ENCODE measurements at places on chromosomes 4 and X.

GRCh38 chr4:160485071-160485687 lies 1382.3 kb downstream of the RAPGEF2 start:
- DNase-seq: no peak

GRCh38 chr4:16337936-16338335 lies 111.7 kb upstream of the TAPT1 start:
- no peak for DNase-seq

DNA sequence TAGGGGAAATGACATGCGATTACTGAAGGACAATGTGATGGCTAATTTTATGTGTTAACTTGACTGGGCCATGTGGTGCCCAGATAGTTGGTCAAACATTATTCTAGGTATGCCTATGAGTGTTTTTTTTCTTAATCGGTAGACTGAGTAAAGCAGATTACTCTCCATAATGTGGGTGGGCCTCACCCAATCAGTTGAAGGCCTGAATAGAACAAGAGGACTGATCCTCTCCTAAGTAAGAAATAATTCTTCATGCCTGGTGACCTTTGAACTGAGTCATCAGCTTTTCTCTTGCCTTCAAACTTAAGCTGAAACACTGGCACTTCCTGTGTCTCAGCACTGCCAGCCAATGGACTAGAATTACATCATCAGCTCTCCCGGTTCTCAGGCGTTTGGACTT lies 164.0 kb upstream of the FGF13 start:
- no peak for DNase-seq

GRCh38 chrX:112819008-112819640 lies 21.5 kb downstream of the AMOT start:
- DNase-seq: no peak

DNA sequence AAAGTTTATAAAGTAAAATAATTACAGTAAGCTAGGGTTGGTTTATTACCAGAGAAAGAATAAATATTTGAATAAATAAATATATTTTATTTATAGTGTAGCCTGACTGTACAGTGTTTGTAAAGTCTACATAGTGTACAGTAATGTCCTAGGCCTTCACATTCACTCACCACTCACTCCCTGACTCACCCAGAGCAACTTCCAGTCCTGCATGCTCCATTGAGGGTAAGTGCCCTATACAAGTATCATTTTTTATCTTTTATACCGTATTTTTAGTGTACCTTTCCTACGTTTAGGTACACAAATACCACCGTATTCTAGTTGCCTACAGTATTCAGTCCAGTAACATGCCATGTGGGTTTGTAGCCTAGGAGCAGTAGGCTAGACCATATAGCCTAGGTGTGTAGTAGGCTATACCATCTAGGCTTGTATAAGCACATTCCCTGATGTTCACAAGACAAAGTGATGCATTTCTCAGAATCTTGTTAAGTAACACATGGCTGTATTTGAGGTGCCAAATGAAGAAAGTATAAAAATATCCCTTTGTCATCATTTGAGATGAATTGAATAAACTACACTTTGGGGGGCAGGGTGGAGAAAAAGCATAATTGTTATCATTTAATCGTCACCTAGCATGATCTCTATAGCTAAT lies 14.7 kb upstream of the KLHL8 start:
- DNase-seq: no peak

DNA sequence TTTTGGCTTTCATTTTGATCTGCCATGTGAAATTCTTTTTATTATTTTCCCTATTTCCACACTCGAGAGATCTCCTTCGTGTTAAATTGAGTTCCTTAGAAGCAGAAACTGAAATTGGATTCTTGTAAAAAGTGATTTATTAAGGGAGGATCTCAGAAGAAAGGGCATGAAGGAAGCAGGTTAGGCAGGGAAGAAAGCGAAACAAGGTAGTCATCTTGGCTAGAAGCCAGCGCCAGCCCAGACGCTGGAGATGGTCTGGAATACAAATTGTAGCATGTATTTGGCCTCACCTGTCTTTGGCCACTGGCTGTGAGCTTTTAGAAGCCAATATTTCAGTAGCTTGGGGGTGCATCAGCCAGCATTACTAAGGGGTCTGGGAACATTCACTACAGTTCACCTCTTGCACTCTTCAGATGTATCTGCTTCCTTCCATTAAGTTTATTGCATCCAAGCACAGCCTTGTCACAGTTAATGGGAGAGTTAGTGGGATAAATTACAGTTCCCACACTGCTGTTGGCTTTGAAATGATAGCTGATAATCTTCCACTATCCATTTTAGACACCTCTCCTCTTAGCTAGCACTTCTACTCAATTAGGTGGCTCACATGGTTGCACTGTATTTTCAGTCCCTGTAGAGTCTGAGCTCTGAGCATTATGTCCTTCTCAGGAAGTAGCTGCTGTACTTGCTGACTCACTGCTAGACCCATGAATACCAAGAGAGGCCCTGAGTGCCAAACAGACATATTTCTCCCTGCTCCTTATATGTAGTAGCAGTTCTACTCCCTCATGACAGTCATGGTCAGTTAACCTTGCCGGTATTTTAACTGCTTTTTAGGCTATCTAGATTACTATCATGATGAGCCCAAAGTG lies 14.6 kb downstream of the GRXCR1 start:
- DNase-seq: no peak

- no peak for DNase-seq
Measured at GRCh38 chrX:38154818-38155217, 65.9 kb downstream of the SRPX start.

DNA sequence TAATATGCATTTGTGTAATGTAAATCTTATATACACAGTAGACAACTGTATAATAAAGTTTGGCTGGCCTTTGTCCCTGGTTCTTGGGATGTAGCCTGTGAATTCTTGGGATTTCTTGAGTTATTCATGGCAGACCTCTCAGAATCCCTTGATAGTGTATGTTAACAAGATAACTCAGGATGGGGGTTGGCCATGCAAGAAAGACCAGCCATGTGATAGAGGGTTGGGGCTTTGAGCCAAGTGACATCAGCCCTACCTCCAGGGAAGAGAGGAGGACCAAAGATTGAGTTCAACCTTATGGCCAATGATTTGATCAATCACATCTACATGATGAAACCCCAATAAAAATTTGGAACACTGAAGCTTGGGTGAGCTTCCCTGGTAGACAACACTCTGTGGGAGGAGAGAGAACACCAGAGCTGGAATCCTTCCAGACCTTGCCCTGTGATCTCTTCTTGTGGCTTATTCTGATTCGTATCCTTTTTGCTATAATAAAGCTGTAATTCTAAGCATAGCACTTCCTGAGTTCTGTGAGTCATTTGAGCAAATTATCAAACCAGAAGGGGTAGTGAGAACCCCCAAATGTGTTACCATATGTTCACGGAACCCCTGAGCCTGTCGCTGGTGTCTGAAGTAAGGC lies 11.3 kb downstream of the SLC2A9 start:
- DNase-seq: no peak

DNA sequence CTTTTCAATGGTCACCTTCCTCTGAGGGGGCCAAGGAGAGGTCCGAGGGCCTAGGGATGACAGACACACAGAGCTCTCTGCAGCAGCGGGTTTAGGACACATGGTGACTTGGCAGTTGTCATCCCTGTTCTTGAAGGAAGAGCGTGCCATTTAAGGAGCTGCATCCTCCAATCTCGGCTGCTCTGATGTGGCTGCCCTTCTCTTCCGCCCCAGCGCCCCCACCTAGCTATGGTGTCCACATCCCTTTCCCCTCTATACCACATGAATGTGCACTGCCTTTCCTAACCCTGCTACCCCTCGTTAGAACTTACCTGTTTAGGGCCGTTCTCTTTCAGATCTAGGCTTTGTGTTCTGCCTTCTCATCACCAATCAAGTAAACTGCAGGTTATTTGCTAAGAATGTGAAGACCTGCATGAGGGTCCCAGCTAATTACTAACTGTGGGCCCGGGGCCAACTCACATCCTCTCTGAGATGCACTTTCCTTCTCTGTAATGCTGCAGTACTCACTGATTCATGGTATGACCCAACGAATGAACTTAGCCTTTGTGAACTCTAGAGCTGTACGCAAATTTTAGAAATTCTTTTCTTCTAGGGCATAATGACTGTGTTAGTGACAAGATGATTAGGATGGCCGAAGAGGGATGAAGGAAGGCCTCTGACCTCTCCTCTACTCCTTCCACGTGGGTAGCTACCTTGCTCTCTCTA lies 38.2 kb downstream of the CHST7 start:
- no peak for DNase-seq

DNA sequence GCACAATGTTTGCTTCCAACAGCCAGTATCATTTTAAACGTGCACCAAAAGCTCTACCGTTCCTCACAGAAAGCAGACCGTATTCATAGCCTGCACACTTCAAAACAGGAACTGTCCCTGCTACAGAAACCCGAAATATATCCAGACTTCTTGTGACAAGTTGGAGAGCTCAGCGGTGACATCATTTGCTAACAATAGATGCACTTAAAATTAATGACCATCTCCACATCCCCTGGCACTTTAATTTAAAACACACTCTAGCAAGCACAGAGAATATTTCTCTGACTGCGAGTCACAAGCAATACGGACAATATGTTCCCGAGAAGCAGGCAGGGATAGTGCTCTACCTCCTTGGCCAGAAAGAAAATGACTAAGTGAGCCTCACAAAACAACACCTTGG lies 2.5 kb downstream of the NYX start:
- no peak for DNase-seq

GRCh38 chrX:119753001-119753400 lies 5.4 kb upstream of the SOWAHD start:
- no peak for DNase-seq

- no peak for DNase-seq
Measured at GRCh38 chr4:3248811-3249661, at the start of gene MSANTD1. Gene MSANTD1, plus strand, starts transcription at chr4:3249159. Its CDS starts 64 bp downstream, at chr4:3249223.

DNA sequence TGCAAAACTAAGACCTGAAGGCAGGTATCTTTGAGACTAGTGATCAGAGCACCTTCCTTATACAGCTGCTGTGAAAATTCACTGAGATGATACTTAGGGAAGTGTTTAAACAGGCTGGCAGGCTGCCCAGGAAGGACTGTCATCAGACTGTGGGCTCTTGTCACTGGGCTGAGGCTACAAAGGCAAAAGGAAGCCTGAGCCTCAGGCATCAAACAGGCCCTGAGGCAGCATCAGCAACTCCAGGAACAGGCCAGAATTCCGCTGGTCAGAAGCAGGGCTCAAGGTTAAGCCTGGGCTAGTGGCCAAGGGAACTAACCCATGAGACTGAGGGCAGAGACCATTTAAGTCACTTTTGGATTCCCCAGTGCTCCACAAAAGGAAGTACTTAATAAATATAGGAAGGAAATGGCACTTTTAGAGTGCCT lies 12.8 kb downstream of the PJA1 start:
- DNase-seq: no peak

DNA sequence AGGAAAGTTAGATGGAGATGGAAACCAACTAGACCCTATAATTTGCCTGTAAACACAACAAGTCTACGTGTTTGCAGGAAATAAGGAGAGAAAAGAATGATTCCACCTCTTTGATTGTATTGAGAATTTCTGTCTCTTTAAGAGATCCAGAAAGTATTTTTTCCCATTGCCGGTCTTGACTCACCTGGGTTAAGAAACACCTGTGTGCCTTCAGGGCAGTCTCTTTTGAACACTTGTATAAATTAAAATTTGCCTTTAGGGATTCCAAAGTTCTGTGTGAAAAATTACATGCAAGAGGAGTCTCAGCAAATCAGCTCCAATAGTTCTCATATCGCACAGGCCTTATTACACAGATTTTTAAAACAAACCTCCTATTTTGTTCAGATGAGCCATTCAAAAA lies 46.0 kb upstream of the SMAD1 start:
- no peak for DNase-seq

DNA sequence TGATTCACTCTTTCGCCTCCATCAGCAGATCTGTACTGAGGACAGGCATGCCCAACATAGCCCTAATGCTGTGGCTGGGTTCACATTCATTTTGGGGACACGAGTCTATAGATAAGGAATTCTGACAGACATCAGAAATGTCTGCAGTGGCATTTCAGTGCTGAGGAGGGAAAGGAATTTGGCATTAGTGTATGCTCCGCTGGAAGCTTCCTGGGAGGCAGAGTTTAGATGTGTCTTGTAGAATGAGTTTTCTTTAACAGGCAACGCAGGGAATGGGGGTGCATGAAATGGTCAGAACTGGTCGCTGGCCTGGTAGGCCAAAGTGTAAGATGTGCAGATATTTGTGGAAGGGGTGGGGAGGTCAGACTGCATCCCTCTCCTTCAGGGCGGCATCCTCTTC lies 43.5 kb upstream of the ZNF518B start:
- no peak for DNase-seq
